ENCODE measurements at places on chromosomes 6 and 20.

DNA sequence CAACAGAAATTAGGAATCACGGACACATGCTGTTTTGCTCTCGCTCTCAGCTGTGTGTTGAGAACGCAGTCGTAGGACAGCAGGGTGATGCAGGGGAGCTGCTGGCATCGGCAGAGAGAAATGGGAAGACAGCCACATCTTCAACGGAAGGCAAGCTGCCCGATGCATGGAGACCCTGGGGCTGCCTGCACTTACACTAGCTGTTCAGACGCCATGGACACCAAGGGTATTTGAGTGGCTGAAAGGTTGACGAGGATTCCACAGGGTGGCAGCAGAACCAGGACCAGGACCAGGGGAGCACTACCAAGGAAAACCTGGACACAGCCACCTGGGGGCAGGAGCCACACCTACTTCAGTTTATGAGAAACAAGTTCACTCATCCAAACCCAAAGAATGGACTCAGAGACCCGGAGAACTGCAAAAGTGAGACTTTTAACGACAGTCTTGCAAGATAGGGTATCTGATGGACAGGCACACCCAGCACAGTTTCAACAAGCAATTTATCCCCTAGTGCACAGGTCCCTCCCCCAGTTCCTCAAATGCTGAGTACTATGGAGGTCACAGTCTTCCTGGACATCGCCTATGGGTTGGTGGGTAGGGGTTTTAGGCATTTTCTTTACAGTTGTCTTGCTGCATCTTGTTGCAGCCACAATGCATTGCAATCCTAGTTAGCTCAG, 56.3 kb upstream of the ENTPD6 start:
- no peak overlapping the region for H3K27ac ChIP-seq
- H3K4me1 ChIP-seq, result no peaks in the 10 kb centered on the region
- H3K4me3 ChIP-seq, result no peak overlapping the region

DNA sequence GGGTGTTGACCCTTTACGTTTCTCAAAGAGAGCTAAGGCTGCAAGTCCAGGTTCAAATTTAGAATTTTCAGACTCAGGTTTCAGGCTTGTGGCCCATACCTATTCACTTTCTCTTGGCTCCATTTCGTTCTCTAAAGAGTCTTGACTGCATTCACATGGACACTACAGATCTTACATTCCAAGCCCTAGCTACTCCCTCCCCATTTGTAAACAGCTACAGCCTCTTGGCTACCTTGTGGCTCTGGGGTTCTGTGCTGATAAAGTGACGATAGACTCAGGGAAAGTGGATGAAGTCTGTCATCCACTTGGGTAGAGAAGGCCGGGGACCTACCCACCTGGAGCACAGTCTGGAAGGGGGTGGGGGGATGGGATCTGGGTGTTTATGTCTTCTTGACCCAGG, 503.3 kb downstream of the LMBRD1 start:
- no peak for DNase-seq
- no peaks in the 10 kb centered on the region for H3K36me3 ChIP-seq
- no peak overlapping the region for H3K27ac ChIP-seq
- no peaks in the 10 kb centered on the region for H3K27me3 ChIP-seq
- H3K4me3 ChIP-seq, result no peak overlapping the region

- no peak for DNase-seq
- H3K27ac ChIP-seq, result no peak overlapping the region
- no peaks in the 10 kb centered on the region for H3K4me1 ChIP-seq
These were observed 202.1 kb upstream of the EPHA7 start for GRCh38 chr6:93621442-93621841.

GRCh38 chr20:60148885-60149284, 190.7 kb downstream of the CDH26 start:
- no peak for DNase-seq
- H3K27ac ChIP-seq, result no peak overlapping the region
- H3K4me1 ChIP-seq, result no peaks in the 10 kb centered on the region
- no peak overlapping the region for H3K4me3 ChIP-seq

DNA sequence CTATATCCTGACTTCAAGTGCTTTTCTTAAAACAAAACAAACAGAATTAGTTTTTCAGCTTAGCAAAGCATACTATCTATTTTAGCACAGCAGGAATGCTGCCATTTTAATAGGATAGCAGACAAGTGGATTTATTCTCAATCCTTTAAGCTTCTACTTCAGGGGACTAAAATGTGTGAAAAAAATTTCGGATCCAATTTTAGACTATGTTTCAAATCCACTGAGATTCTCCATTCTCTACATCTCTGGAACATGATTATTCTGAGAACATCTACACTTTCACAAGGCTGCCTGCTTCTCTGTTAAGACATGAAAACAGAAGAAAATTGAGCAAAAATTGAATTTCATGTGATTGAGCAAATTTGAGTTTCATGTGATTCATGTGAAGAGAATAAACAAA, 1321.3 kb downstream of the HACE1 start:
- no peaks in the 10 kb centered on the region for H3K36me3 ChIP-seq
- H3K27ac ChIP-seq, result no peak overlapping the region
- no peaks in the 10 kb centered on the region for H3K27me3 ChIP-seq
- no peak overlapping the region for H3K4me3 ChIP-seq
- H3K4me1 ChIP-seq, result no peaks in the 10 kb centered on the region

- no peak overlapping the region for H3K27ac ChIP-seq
- no peak overlapping the region for H3K4me3 ChIP-seq
- no peaks in the 10 kb centered on the region for H3K27me3 ChIP-seq
- no peak for DNase-seq
- no peaks in the 10 kb centered on the region for H3K36me3 ChIP-seq
These were observed 73.3 kb upstream of the SGK1 start for GRCh38 chr6:134391205-134391604.

- no peaks in the 10 kb centered on the region for H3K36me3 ChIP-seq
- no peak overlapping the region for H3K4me3 ChIP-seq
- no peak overlapping the region for H3K27ac ChIP-seq
- DNase-seq, result no peak
- H3K4me1 ChIP-seq, result no peaks in the 10 kb centered on the region
These were observed 135.7 kb downstream of the ALDH8A1 start for GRCh38 chr6:134814076-134814695.

GRCh38 chr20:34604980-34605788, 46.7 kb downstream of the MAP1LC3A start:
- H3K4me3 ChIP-seq, result no peak overlapping the region
- DNase-seq, result no peak
- H3K27ac ChIP-seq, result peak overlapping the region; percentile 27
- peaks cover 41% of the 10 kb centered on the region for H3K4me1 ChIP-seq

GRCh38 chr6:1893470-1894130, 283.9 kb downstream of the FOXC1 start:
- DNase-seq, result no peak
- H3K4me3 ChIP-seq, result no peak overlapping the region
- H3K36me3 ChIP-seq, result no peaks in the 10 kb centered on the region
- peak overlapping the region; percentile 59 for H3K27ac ChIP-seq
- peaks cover 15% of the 10 kb centered on the region for H3K4me1 ChIP-seq

GRCh38 chr6:39776581-39776980, 15.6 kb upstream of the DAAM2 start:
- no peaks in the 10 kb centered on the region for H3K36me3 ChIP-seq
- H3K27me3 ChIP-seq, result no peaks in the 10 kb centered on the region
- peak overlapping the region; percentile 67 for H3K27ac ChIP-seq
- DNase-seq, result no peak
- peaks cover 28% of the 10 kb centered on the region for H3K4me1 ChIP-seq
- H3K4me3 ChIP-seq, result no peak overlapping the region

GRCh38 chr6:71367756-71368155, 79.1 kb downstream of the OGFRL1 start:
- no peak overlapping the region for H3K27ac ChIP-seq
- H3K4me3 ChIP-seq, result no peak overlapping the region
- no peak for DNase-seq
- H3K27me3 ChIP-seq, result no peaks in the 10 kb centered on the region
- H3K4me1 ChIP-seq, result peaks cover 25% of the 10 kb centered on the region

GRCh38 chr6:30678964-30679726, 6.3 kb upstream of the DHX16 start:
- H3K36me3 ChIP-seq, result peaks cover 34% of the 10 kb centered on the region
- H3K27me3 ChIP-seq, result no peaks in the 10 kb centered on the region
- H3K27ac ChIP-seq, result peak overlapping the region; percentile 94
- peaks cover 40% of the 10 kb centered on the region for H3K4me1 ChIP-seq

DNA sequence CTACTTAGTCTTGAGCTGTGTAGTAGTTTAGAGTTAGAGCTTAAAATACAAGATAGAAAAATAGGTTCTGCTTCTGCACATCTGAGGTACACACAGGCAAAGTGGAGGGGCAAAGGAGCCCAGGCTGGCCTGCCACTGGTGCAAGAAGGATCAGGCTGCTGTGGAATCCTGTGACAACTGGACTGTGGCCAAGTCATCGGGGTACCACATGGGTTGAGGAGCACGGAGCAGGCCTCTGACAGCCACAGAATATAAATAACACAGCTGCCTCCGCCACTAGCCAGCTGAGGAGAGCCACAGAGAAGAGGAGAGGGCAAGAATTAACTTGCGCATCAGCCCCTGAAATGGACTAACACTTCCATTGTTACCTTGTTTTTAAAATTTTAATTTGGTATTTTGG, 206.0 kb upstream of the MARCKS start:
- H3K27ac ChIP-seq, result no peak overlapping the region
- H3K36me3 ChIP-seq, result no peaks in the 10 kb centered on the region
- peaks cover 5% of the 10 kb centered on the region for H3K4me1 ChIP-seq
- no peak for DNase-seq
- no peaks in the 10 kb centered on the region for H3K27me3 ChIP-seq

DNA sequence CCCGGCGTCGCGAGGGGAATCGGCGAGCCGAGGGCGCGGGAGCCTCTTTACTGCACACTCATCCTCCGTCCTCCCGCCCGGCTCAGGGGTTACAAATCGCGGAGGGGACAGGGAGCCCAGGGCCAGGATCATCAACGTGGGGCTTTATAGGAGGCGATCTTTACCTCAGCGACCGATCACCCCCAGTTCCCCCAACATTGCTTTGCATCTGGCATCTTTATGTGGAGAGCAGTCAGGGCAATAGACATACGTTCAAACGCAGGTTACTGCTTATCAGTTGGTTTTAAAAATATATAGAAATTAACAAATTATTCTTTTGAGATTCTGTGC, 634 bp downstream of the HSF2 start:
- peaks cover 11% of the 10 kb centered on the region for H3K4me1 ChIP-seq
- H3K27ac ChIP-seq, result peak overlapping the region; percentile 79
- H3K27me3 ChIP-seq, result no peaks in the 10 kb centered on the region
- peak; percentile 30 for DNase-seq
- H3K36me3 ChIP-seq, result no peaks in the 10 kb centered on the region

- no peak for DNase-seq
- no peaks in the 10 kb centered on the region for H3K36me3 ChIP-seq
- H3K4me1 ChIP-seq, result peaks cover 16% of the 10 kb centered on the region
- H3K4me3 ChIP-seq, result no peak overlapping the region
- H3K27me3 ChIP-seq, result no peaks in the 10 kb centered on the region
These were observed 11.0 kb upstream of the ID1 start for GRCh38 chr20:31594002-31594557.

GRCh38 chr6:132060591-132060990, 109.4 kb upstream of the CCN2 start:
- no peak overlapping the region for H3K4me3 ChIP-seq
- no peak for DNase-seq
- H3K36me3 ChIP-seq, result no peaks in the 10 kb centered on the region
- peaks cover 4% of the 10 kb centered on the region for H3K4me1 ChIP-seq
- no peak overlapping the region for H3K27ac ChIP-seq

GRCh38 chr20:35300469-35301262, 8.4 kb upstream of the FAM83C start:
- H3K27ac ChIP-seq, result no peak overlapping the region
- DNase-seq, result no peak
- H3K27me3 ChIP-seq, result peaks cover 9% of the 10 kb centered on the region
- no peak overlapping the region for H3K4me3 ChIP-seq
- H3K4me1 ChIP-seq, result peaks cover 7% of the 10 kb centered on the region

- peak overlapping the region; percentile 34 for H3K4me3 ChIP-seq
- H3K4me1 ChIP-seq, result peaks cover 27% of the 10 kb centered on the region
- no peak for DNase-seq
- no peak overlapping the region for H3K27ac ChIP-seq
These were observed 516 bp upstream of the IRF4 start for GRCh38 chr6:390914-391558.

GRCh38 chr6:46288835-46289234, 118.1 kb upstream of the ENPP5 start:
- H3K4me1 ChIP-seq, result peaks cover 67% of the 10 kb centered on the region
- no peaks in the 10 kb centered on the region for H3K27me3 ChIP-seq
- no peak overlapping the region for H3K27ac ChIP-seq
- no peak overlapping the region for H3K4me3 ChIP-seq
